CD4-positive, alpha-beta T cell (primary cell): ENCODE measurements at places on chromosomes 3 and 15. TPM values are rescaled to one million over a fixed set of nuclear protein-coding genes. Genes with fewer than 3 reads are reported as not detected.

- H3K27ac ChIP-seq = no peak overlapping the region
- no peak for DNase-seq
- H3K36me3 ChIP-seq = peaks cover 74% of the 10 kb centered on the region
- H3K4me3 ChIP-seq = no peak overlapping the region
- H3K27me3 ChIP-seq = no peaks in the 10 kb centered on the region
- H3K4me1 ChIP-seq = no peaks in the 10 kb centered on the region
These were observed 108.3 kb downstream of the VPS13C start for GRCh38 chr15:61951949-61952348.

CPNE9 gene
- 0.45 TPM for total RNA-seq

KCNMB2 gene
- total RNA-seq = not detected

CLPX gene
- total RNA-seq = 36.3 TPM

HDAC11 gene
- 4.5 TPM for total RNA-seq

- peaks cover 20% of the 10 kb centered on the region for H3K4me1 ChIP-seq
- no peaks in the 10 kb centered on the region for H3K36me3 ChIP-seq
- H3K27ac ChIP-seq = no peak overlapping the region
- H3K4me3 ChIP-seq = peak overlapping the region; percentile 16
- no peaks in the 10 kb centered on the region for H3K27me3 ChIP-seq
These were observed 1.3 kb downstream of the SEMA7A start for GRCh38 chr15:74432271-74432967.

GRCh38 chr15:70833861-70834765 lies 19.8 kb downstream of the LARP6 start:
- H3K4me3 ChIP-seq = no peak overlapping the region
- no peaks in the 10 kb centered on the region for H3K27me3 ChIP-seq
- DNase-seq = no peak
- no peak overlapping the region for H3K27ac ChIP-seq

GRCh38 chr3:18625085-18625484 lies 199.9 kb upstream of the SATB1 start:
- H3K27me3 ChIP-seq = no peaks in the 10 kb centered on the region
- DNase-seq = no peak
- H3K4me3 ChIP-seq = no peak overlapping the region
- no peak overlapping the region for H3K27ac ChIP-seq
- no peaks in the 10 kb centered on the region for H3K36me3 ChIP-seq
- no peaks in the 10 kb centered on the region for H3K4me1 ChIP-seq

- H3K27me3 ChIP-seq = no peaks in the 10 kb centered on the region
- H3K4me1 ChIP-seq = no peaks in the 10 kb centered on the region
- H3K36me3 ChIP-seq = peaks cover 8% of the 10 kb centered on the region
- no peak overlapping the region for H3K4me3 ChIP-seq
- no peak overlapping the region for H3K27ac ChIP-seq
- no peak for DNase-seq
These were observed 46.1 kb downstream of the EFCAB12 start for GRCh38 chr3:129382366-129382765.

PSTPIP1 gene
- total RNA-seq = 79.4 TPM

DNA sequence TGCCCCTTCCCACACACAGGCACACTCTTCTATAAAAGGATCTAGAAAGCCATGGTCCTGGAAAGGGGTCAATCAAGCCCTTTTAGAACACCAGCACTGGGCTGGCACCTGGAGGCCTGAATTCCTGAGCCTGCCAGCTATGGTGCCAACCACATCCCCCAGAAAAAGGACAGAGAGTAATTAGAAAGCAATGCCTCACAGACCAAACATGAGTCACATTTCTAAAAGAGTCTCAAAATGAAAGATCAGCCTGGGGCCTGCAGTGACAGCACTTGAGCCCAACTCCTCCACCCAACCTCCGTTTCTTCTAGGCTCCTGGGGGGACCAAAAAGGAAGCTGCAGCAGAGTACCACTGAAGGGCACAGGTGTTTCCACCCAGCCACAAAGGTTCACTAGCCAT lies 14.1 kb downstream of the MYLK start:
- no peaks in the 10 kb centered on the region for H3K27me3 ChIP-seq
- H3K4me3 ChIP-seq = no peak overlapping the region
- H3K36me3 ChIP-seq = no peaks in the 10 kb centered on the region
- H3K27ac ChIP-seq = no peak overlapping the region

NDUFB4 gene
- total RNA-seq = 81.3 TPM

DNA sequence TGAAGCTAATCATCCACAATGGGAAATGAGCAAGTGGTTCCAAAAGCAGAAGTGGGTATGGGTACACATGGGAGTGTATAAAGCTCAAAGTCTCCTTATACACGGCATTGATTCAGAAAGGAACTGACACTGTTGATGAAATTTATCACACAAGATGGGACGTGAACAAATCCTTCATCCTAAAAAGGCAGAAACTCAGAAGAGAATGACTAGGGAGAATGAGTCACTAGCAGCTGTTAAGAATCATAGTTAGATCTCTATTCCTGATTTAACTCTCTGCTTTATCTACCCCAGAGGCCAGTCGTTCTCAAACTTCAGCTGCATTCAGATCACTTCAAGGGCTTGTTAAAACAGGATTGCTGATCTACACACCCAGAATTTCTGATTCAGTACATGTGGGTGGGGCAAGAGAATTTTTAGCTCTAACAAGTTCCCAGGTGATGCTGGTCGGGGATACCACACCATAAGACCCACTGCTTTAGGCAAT lies 97.7 kb upstream of the PHLDB2 start:
- DNase-seq = no peak
- H3K4me3 ChIP-seq = no peak overlapping the region
- H3K36me3 ChIP-seq = no peaks in the 10 kb centered on the region
- H3K27ac ChIP-seq = no peak overlapping the region

DNA sequence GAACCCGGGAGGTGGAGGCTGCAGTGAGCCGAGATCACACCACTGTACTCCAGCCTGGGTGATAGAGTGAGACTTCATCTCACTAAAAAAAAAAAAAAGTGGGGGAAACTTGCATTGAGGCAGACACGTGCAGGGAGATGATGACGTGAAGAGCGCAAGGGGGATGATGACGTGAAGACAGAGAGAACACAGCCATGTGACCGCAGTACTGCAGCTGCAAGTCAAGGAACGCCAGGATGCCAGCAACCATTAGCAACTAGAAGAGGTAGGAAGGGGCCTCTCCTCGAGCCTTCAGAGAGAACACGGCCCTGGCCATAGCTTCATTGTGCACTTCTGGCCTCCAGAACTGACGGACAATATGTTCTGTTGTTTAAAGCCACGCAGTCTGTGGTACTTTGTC lies 28.3 kb downstream of the RFT1 start:
- H3K27me3 ChIP-seq = no peaks in the 10 kb centered on the region
- H3K27ac ChIP-seq = no peak overlapping the region
- DNase-seq = no peak

- H3K4me3 ChIP-seq = no peak overlapping the region
- H3K27me3 ChIP-seq = no peaks in the 10 kb centered on the region
- H3K27ac ChIP-seq = no peak overlapping the region
These were observed 108.8 kb upstream of the UMPS start for GRCh38 chr3:124621498-124621897.

DNA sequence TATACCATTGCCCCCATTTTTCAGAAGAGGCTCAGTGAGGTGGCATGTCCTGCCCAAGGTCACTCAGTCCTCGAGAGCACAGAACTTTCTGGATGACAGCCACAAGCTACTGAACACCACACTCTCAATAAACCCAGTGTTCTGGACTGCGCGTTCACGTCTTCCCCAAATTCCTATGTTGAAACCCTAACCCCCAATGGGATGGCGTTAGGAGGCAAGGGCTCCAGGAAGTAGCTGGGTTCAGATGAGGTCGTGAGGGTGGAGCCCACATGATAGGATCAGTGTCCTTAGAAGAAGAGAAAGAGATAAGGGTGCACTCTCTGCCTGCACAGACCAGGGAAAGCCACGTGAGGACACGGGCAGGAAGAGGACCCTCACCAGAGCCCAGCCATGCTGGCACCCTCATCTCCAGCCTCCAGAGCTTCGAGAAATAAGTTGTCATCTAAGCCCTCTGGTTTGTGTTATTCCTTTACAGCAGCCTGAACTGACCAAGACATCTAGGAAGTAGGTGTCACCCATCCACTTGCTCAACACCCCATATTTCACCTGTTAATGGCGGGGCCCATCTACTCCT lies 324.0 kb downstream of the UACA start:
- H3K36me3 ChIP-seq = no peaks in the 10 kb centered on the region
- no peak for DNase-seq
- no peak overlapping the region for H3K4me3 ChIP-seq
- H3K27me3 ChIP-seq = peaks cover 12% of the 10 kb centered on the region

- H3K27me3 ChIP-seq = no peaks in the 10 kb centered on the region
- DNase-seq = no peak
- H3K36me3 ChIP-seq = peaks cover 37% of the 10 kb centered on the region
- peaks cover 19% of the 10 kb centered on the region for H3K4me1 ChIP-seq
These were observed 1.8 kb downstream of the MRPS11 start for GRCh38 chr15:88469321-88469720.

GRCh38 chr3:52782412-52783210 lies 5.2 kb downstream of the ITIH1 start:
- no peaks in the 10 kb centered on the region for H3K4me1 ChIP-seq
- no peaks in the 10 kb centered on the region for H3K36me3 ChIP-seq
- no peaks in the 10 kb centered on the region for H3K27me3 ChIP-seq
- H3K27ac ChIP-seq = no peak overlapping the region

DNA sequence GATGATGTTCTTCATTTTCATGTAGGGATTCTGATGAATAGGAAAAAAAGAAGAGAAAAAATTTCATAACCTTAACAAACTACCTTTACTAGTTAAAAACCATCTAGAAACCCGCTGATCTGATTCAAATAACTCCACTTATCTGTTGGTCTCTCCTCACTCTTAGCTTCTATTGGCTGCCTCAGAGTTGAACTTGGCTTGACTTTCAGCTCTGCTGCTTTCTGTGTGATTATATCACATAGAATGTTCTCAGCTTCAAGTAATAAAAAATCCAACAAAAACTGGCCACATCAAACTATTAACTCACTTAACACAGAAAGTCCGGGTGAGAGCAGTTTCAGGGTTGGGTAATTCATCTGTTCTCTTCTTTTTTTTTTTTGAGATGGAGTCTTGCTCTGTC lies 126.8 kb upstream of the RASGRP1 start:
- H3K27ac ChIP-seq = no peak overlapping the region
- no peak for DNase-seq

DUOX1 gene
- total RNA-seq = 0.17 TPM

DNA sequence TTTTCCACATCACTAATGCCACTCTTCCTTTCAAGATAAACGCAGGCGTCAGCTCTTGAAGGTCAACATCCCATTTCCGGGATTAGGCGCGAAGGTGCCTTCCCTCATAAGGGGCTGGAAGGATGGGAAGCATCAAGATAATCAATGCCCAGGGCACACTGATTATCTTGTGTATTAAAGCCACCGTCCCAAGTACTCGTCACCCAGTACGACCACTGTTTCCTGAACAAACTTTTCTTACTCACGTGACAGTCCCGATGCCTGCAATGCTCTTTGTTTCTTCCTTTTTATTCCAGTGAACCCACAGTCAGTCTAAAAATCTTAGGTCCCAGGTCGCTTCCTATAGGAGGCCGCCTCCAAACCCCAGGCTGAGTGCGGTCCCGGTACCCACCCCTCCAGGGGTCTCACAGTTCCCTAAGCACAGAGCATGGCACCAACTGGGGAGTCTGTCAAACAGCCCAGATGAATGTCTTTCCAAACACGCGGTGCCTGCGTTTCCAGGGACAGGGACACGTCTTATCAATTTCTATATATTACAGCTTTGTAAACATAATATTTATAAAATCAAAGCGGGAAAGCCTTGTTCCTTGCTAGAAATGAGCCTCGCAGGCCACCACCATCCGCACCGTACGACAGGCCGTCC lies 589 bp downstream of the ANAPC13 start:
- H3K4me1 ChIP-seq = peaks cover 29% of the 10 kb centered on the region
- H3K36me3 ChIP-seq = peaks cover 28% of the 10 kb centered on the region
- peak overlapping the region; percentile 95 for H3K27ac ChIP-seq
- H3K4me3 ChIP-seq = peak overlapping the region; percentile 96
- H3K27me3 ChIP-seq = no peaks in the 10 kb centered on the region

GRCh38 chr3:48125013-48125705 lies 63.1 kb downstream of the CDC25A start:
- H3K4me1 ChIP-seq = no peaks in the 10 kb centered on the region
- no peaks in the 10 kb centered on the region for H3K36me3 ChIP-seq
- no peaks in the 10 kb centered on the region for H3K27me3 ChIP-seq
- no peak overlapping the region for H3K4me3 ChIP-seq

DNA sequence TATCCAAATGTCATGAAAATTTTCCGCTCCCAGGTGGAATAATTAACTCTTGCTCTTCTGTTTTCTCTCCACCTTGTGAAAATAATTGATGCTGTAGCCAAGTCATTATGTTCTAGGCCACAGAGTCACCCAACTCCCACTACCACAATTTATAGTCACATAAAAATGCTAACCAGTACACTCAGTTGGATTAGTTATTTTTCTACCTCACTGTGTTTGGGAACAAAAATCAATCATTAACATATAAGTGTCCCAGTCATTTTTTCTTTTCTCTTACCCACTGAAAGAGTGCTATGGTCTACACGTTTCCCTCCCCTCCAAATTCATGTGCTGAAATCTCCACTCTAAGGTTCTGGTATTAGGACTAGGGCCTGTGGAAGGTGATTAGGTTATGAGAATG lies 255.6 kb upstream of the LMCD1 start:
- no peak for DNase-seq
- no peak overlapping the region for H3K4me3 ChIP-seq
- H3K27ac ChIP-seq = no peak overlapping the region
- no peaks in the 10 kb centered on the region for H3K27me3 ChIP-seq
- H3K4me1 ChIP-seq = no peaks in the 10 kb centered on the region
- no peaks in the 10 kb centered on the region for H3K36me3 ChIP-seq

GRCh38 chr3:149204390-149204991 lies 17.1 kb downstream of the CP start:
- no peak for DNase-seq
- no peaks in the 10 kb centered on the region for H3K27me3 ChIP-seq
- H3K4me1 ChIP-seq = no peaks in the 10 kb centered on the region
- no peak overlapping the region for H3K27ac ChIP-seq
- H3K36me3 ChIP-seq = no peaks in the 10 kb centered on the region

DNA sequence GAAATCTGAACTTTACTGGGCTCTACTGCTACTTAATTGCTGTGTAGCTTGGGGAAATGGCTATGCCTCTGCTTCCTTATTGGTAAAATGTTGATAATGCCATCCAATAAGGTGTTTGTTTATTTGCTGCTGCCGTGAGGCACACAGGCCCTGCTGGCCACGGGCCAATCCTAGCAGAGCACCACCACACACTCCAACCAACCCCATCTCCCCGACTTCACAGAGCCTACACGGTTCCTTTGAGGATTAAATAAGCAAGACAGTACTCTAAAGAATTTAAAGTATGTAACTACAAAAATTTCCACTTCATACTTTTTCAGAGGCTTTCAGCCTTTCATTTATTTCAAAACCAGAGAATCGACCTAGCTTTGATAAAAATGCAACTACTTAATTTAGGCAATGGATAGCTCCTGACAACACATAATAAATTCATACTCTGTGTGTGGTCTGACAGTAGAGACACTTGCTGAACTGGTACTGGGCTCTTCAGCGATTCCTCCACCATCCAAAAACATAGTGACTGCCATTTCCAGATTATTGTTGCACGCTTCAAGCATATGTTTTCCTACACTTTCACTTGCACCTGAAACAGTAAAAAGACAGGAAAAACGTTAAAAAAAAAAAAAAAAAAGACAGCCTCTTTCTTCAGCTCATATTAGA lies 25.3 kb downstream of the UBXN7 start:
- H3K36me3 ChIP-seq = peaks cover 25% of the 10 kb centered on the region
- DNase-seq = no peak

C2CD4A gene
- 0.19 TPM for total RNA-seq

GRCh38 chr3:62672270-62672987 lies 202.8 kb downstream of the CADPS start:
- no peaks in the 10 kb centered on the region for H3K27me3 ChIP-seq
- no peak overlapping the region for H3K27ac ChIP-seq
- no peaks in the 10 kb centered on the region for H3K36me3 ChIP-seq
- H3K4me3 ChIP-seq = no peak overlapping the region
- no peaks in the 10 kb centered on the region for H3K4me1 ChIP-seq
- no peak for DNase-seq

ANKRD63 gene
- total RNA-seq = not detected
